ENCODE measurements at places on chromosomes 4 and X.

GRCh38 chrX:107562482-107562881 is 65.8 kb upstream of the PRPS1 start:
- DNase-seq = peak; percentile 76

DNA sequence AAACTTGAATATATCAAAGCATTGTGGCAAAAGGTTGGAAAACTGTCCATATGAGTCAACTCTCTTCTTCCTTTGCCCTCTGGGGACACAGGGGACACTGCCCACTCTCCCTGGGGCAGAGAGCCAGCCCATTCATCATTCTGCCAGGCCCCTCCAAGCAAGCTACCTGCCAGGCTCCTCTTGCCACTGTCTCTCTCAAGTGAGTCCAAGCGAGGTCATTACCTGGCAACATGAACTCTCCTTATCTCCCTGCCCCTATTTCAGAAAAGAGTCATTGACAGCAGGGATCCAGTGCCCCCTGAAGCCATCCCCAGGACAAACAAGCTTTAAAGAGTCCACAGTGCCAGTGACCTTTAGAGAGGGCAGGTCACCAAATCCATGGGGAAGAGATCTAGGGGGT is 312.7 kb upstream of the PPARGC1A start:
- DNase-seq = no peak

DNA sequence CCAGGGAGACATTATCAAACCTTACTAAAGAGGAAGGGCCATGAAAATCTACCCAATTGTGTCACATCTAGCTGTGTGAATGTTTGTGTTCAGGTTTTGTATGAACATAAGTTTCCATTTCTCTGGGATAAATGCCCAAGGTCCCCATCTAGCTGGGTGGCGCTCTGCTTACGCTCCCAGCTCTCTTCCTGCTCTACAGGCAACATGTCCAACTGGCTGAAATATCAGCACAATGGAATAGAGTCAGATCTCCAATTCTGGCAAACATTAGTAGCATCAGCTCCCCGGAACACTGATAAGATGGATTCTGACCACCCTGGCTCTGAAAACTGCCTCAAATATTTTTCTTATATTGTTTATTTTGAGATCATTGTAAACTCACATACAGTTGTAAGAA is 74.8 kb downstream of the IRF2 start:
- no peak for DNase-seq

DNA sequence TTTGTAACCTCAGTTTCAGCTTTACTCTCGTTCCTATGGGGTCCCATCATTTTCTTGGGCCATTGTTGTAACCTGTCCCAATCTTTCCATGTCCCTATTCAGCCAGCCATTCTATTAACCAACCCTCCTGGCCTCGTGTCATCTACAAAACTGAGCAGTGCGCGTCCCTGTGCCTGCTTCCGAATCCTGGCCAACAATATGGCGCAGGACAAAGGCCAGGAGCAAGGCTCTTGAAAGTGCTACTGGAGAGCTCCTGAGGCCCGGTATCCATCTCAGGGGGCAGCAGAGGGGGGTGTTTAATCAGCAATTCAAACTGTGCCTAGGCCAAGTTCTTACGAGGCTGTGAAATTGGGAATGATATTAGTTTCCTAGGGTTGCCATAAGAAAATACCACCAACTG is 41.2 kb upstream of the APLN start:
- no peak for DNase-seq

DNA sequence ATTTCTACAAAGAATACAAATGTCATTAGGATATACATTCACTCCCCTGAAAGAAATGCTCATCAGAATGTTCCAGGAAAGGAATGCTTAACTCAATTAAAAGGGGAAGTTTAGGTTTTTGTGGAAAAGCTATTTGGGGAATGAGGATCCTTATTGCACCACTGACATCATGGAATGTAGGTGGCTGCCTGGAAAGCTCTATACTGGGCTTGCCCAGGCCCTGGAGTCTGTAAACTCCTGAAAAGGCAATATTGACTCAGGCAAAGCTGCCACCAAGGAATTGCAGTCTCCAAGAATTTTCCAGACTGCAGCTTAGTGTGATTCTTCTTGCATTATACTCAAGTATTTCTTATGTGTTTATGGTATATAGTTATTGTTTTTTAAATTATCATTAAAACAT is 15.7 kb downstream of the DAPP1 start:
- DNase-seq = no peak

DNA sequence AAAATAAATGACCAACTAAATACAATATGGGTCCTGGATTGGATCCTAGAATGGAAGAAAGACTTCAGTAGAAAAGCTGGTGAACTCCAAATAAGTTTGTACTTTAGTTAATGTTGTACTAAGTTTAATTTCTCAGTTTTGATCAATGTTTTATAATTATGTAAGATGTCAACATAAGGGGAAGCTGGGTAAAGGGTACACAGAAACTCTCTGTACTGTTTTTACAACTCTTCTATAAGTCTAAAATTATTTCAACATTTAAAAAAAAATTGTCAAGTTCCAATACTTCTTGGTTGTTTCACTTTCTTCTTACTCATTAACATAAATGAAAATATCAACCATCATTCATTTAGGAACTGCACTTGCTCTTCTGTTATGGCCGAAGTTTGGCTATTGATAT is 88.9 kb downstream of the NHSL2 start:
- DNase-seq = no peak

DNA sequence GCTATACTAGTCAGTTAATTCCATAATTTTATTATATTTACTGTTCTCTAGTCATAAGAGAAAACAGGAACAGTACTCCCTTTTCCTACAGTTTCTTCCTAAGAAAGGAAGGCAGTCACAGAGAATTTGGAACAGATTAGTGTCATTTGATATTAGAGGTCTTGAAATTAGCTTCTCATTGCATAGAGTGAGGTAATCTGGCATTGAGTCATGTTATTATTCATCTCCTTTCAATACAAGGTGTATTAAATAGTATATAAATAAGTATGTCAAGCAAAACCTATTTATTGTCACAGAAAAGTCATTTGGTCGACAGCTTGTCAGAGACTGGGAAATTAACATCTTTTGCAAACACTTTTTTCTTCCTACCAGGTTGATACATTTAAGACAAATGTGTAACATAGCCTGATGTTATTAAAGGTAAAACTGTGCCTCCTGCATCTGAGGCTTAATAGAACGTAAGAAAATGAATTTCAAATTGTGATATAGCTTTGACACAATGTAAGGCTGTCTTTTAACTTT is 753.1 kb upstream of the FRG1 start:
- DNase-seq = no peak

GRCh38 chrX:36950495-36951253 is 57.5 kb upstream of the FAM47C start:
- no peak for DNase-seq

GRCh38 chr4:7771056-7771455 is 168.6 kb downstream of the AFAP1 start:
- no peak for DNase-seq
